Erythroblast (primary cell): ENCODE measurements at places on chromosomes 11 and 22.

- DNase-seq, result peak; percentile 97
These were observed 14.6 kb upstream of the TEF start for GRCh38 chr22:41367039-41367679.

DNA sequence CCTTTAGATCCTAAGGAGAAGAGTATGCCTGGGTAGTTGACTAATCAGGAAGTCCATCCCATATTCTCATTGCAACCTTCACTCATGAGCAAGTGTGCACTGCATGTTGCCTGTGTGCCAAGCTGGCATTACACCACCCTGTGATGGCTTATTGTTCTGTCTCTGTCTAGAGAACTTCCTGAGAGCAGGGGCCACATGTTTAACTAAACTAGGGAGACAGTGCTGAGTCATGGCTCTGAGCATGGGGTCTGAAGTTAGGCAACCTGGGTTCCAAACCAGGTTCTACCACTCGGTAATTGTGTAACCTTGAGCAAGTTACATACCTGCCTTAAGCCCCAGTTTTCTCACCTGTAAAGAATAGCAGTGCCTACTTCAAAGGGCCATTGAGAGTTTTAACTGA, 39.6 kb downstream of the CSNK2A3 start:
- DNase-seq, result no peak

- DNase-seq, result no peak
These were observed 2082.7 kb upstream of the RAG2 start for GRCh38 chr11:38680746-38681145.

GRCh38 chr11:9524001-9524400, 49.5 kb upstream of the WEE1 start:
- DNase-seq, result no peak

GRCh38 chr11:74756571-74756970, 7.9 kb downstream of the RNF169 start:
- DNase-seq, result no peak

GRCh38 chr11:118607401-118608359, at the start of gene PHLDB1:
Gene PHLDB1 (plus strand): TSS chr11:118607615. CDS start chr11:118613837, 6,222 bp downstream.
- peak; percentile 52 for DNase-seq

GRCh38 chr11:87290304-87290922, 252.7 kb downstream of the TMEM135 start:
- DNase-seq, result peak; percentile 87

GRCh38 chr11:113199866-113200265, 114.5 kb upstream of the TTC12 start:
- DNase-seq, result no peak

- no peak for DNase-seq
These were observed 37.1 kb upstream of the IL17RA start for GRCh38 chr22:17047656-17048055.

GRCh38 chr11:35116762-35117640, 22.0 kb upstream of the CD44 start:
- DNase-seq, result no peak

- DNase-seq, result no peak
These were observed 1054.4 kb downstream of the TBC1D22A start for GRCh38 chr22:47816863-47817210.

DNA sequence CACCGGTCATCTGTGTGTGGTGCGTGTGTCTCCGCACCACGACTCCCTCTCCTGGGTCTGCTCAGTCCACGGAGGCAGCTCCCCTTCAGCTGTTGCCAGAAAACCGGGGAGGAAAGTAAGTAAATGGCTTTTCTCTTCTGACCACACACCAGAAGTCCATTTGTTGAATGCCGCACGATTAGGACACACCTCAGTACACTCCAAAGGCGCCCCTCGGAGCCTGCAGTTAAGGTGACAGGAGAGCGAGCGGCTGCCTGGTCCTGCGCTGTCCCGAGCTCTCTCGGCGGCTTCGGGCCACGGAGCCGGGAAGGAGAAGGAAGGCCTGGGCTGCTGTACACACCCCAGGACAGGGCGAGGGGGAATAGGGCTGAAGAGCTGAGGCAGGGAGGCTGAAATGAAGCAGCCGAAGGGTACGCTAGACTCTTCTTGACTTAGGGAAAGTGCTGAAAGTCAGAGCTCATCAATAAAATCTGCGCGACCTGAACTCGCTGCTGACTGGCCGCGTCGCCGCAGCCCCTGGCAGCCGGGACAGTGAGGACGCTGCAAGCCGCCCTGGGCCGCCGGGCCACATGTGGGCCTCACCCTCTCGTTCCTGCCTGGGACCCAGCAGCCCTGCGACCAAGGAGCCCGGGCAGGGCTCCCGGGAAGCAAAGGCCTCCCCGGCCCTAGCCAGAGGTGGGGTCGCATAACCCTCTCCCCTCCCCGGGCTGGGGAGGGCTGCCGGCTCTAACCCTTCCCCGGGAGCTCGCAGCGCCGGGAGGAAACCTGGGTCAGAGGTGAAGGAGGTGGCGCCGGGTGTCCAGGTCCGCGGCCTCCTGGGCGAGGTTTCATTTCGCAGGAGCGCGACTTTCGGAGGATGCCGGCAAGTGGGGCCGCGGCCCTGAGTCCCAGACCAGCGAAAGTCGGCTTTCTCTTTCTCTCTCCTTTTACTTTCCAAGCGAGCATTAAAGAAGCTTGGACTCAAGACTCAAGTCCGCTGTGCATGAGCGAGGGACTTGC, 1.6 kb upstream of the PAX6 start:
- peak; percentile 34 for DNase-seq

DNA sequence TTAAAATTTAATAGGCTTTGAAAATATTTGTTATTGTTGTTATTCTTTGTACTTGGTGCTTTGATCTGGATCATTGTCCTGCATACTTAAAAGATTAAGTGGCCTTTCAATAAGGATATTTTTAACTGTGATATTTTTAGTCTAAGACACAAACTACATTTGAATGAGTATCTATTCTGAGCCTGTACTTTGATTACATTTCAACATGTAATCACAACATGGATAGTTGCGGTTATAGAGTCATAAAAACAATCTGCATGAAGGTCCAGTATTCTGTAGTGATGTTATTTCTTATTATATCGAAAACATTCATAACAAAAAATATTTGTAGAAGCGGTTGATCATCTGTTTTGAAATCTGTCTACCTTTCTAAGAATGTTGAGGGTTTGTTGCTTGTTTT, 58.6 kb downstream of the HIPK3 start:
- no peak for DNase-seq

DNA sequence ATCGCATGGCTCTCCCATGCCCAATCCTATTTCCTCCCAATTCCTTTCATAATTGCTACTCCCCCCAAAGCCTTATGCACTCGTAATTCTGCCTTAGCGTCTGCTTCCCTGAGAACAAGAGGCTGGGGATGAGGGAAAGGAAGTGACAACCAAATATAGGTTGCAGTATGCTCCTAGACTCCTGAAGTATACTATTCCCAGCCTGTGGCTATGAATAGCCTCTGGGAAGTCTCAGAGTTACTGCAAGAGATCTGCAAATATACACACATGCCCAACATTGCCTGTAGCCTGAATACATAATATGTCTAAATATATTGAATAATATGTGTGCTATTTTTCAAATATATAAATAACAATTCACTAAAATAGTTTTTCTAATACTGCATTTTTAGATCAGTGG, 96.1 kb upstream of the CD44 start:
- no peak for DNase-seq

- DNase-seq, result peak; percentile 54
These were observed 153.9 kb upstream of the ZC3H12C start for GRCh38 chr11:109939166-109939810.

GRCh38 chr11:10255388-10256125, 38.5 kb downstream of the SBF2 start:
- no peak for DNase-seq

DNA sequence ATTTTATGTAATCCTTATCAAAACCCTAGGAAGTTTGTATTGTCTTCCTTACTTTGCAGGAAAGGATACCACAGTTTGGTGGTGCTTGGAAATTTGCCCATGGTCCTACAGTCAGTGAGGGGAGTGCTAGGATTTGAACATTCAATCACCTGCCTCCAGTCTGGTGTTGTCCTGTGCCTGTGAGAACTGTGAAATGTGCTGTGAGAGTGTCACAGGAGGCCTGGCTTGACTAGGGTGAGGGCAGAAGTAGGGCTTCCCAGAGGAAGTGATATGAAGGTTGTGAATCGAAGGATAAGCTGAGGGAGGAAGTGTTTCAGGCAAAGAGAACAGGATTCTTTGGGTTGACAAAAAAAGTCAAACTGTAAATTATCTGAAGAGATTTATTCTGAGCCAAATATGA, 424.4 kb downstream of the TMEM135 start:
- no peak for DNase-seq

- peak; percentile 66 for DNase-seq
These were observed 8.3 kb downstream of the NDUFV1 start for GRCh38 chr11:67614730-67615714.

DNA sequence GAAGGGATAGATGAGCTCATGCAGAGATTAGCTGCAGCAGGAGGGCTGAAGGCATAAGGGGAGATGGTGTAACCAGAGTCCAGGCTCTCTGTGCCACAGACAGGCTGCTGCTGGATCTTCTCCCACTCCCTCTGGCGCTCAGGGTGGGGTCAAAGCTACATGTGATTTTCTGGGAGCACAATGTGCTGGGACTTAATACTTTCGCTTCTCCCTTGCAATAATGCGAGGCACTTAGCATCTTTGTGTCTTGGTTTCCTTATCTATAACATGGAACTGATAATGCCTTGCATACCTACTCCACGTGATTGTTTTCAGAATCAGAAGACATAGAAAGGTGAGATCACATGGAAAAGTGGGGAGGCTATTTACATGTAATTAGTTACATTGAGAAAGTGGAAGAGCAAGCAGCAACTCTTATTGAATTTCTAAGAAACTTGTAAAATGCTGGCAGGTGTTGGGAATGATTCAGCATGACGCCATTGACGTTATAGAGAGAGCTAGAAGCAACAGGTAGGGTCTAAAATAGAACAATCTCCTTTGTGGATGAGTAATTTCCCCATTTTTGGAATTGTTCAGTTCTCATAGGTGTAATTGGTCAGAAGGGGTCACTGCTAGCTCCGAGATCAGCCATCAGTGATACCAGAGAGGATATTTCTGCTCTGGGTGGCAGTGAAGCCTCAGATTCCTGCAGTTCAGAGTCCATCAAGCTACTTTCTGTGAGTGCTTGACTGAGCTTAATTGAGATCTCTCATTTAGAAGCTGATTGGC, 8.2 kb upstream of the OR9I1 start:
- no peak for DNase-seq

DNA sequence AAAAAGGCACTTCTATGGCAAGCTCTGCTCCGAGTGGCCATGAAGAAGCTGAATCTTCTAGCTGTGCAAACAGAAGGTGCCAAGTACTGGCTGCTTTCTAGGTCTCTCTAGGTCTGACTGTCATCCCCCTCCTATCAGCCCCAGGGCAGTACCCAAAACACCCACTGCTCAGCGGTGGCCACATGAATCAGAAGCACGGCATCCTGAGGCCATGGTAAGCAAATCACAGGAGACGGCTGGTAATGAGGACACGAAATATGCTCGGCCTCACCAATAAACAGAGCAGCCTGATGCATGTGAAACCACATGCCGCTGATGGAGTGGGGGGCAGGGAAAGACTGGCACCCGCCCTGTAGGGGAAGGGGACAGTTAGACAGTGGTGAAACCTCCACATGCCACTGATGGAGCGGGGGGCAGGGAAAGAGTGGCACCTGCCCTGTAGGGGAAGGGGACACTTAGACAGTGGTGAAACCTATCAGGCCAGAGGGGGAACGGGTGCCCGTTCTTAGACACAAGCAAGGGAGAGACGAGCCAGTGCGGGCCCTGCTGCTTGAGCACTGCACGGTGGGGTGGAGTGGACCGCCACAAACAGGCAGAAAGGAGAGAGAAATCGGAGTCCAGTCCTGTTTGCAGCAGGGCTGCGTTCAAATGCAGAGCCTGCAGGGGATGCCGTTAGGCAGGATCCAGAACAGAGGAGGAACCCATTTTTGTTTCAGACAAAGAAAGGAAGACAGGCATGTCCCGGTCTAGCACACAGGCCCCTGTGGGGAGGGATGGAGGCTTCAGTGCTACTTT, 29.9 kb upstream of the MOB2 start:
- no peak for DNase-seq

DNA sequence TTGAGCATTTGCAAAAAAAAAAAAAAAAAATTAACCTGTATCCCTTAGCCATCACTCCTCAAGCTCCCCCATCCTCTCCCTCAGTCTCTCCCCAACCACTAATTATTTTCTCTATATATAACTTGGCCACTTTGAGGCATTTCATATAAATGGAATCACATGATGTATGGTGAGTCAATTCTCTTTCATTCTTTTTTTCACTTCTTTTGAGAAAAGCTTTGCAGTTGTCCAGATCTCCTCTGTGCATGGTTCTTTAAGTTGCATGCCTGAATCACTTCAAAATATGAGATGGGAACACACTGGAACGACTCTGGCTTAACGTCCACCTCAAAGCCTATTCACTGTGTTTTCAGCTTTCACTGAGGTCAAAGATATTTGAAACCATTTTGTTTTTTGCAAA, 40.7 kb downstream of the SHANK2 start:
- DNase-seq, result no peak

DNA sequence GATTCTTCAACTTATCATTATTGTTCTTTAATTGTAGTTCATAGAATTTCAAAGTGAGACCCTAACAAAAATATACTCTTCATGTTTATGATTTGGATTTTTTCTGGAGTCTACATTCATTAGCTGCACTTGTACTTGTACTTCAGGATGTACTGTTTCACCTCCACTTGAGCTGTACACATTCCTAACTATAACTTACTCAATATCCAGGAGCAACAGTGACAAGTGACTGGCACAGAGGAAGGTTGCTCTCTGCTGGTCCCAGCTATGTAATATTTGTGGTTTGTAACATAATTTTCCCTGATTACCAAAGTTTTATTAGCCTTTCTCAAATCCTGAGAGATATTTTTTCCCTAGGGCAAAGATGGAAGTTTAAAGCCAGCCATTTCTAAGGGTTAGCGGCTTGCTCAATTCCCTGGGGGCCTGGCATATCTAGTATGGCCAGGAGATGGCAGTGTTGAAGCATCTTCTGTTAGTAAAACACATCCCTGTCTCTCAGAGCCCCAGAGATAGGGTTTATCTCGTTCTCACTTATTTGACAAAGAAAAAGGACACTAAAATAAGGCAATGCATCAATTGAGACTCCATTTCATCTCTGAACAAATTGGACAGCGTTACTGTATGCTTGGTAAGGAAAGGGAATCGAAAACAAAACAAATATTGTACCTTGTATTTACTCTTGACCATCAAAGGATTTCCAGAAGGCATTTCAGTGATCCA, 14.2 kb downstream of the OR52A5 start:
- DNase-seq, result peak; percentile 87

DNA sequence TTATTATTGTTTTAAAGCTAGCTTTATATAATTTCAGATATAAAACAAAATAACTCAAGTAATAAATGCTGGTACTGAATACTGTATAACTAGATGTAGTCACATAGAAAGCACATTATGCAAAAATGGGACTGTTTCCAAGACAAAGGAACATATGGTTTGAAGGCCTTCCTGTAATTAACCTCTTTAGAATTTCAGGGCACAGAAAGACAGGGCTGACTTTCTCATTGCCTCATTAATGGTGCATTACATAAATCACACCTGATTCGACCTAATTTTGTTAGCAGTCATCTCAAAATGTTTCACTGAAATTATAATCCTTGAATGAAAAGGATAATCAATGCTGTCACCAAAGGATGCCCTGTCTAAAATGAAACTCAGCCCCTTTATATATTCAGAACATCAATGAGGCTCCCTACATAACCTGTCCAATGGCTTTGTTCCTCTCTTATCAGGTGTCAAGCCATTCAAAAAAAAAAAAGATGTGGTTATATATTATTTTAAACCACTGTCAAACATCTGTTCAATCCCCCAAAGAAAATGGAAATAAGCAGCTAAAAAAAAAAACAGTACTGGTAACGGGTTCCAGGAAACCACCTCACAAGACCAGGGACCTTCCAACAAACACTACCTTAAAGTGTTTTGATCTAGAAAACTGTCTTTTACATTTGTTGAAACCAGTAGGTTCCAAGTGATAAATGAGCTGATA, 77.4 kb downstream of the FAM168A start:
- no peak for DNase-seq

- DNase-seq, result peak; percentile 26
These were observed 2.0 kb upstream of the CASTOR1 start for GRCh38 chr22:30291058-30291892.
